ENCODE measurements at places on chromosomes 2 and 18.

GRCh38 chr2:177597759-177598158 is 205.2 kb downstream of the AGPS start:
- DNase-seq = no peak

- DNase-seq = no peak
Observed at GRCh38 chr2:230872151-230872967, 7.6 kb downstream of the ITM2C start.

- no peak for DNase-seq
Observed at GRCh38 chr2:217418090-217418489, 558.2 kb upstream of the TNP1 start.

GRCh38 chr2:24307961-24308360 is 52.4 kb downstream of the ITSN2 start:
- no peak for DNase-seq

DNA sequence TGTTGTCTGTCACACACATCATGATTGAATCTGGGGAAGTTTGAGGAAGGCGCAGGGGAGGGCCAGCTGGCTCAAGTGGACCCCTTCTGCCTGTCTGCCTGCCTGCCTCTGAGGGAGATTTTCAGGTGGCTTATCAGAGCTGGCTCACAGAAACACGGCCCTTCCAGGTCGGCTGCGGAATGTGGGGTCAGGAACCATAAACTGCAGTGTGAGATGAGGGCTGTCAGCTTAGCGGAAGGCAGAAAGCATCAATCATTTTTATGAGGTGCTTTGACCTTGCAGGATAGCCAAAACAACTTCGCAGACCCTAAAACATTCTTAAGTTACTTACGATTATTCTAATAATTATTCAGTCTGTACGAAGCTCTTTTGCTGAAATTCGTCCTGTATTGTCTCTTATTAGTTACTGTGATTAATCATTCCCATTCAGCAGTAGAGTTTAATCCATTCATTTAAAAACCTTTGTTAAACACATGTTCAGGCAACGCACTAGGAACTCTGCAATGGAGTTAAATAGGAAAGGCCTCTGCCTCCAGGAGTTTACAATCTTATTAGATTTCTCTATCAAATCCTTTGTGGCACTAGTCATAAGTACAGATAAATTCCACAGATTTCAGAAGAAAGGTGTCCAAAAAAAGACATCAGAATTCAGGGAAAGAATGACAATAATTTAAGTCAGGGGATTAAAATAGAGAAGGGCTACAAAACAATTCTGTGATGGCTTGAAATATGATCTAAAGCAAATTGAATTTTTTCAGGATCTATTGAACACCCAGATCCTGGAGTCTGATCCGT is 371.6 kb downstream of the HRH4 start:
- DNase-seq = no peak

- peak; percentile 82 for DNase-seq
Observed at GRCh38 chr2:177147093-177147694, 65.4 kb upstream of the HNRNPA3 start.

- DNase-seq = peak; percentile 57
Observed at GRCh38 chr2:88187038-88187676, 17.0 kb downstream of the THNSL2 start.

GRCh38 chr2:643334-643733 is 33.9 kb downstream of the TMEM18 start:
- no peak for DNase-seq

DNA sequence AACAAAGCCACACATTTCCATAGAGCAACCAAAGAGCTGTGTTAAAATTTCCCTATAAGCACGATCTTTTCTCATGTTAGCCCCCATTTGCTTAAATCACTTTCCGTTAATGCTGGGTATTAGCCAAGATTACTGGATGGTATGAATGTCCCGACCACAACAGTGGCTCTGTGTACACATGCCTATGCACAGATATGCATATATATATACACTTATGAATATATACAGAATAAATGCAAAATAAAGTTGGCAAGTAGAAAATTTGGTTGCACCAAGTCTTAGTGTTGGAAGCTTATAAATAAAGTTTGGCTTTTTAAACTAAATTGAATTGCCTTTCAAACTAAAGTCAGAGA is 265.9 kb upstream of the ETAA1 start:
- DNase-seq = no peak

GRCh38 chr2:28444956-28445355 is 50.9 kb upstream of the PLB1 start:
- DNase-seq = peak; percentile 67

DNA sequence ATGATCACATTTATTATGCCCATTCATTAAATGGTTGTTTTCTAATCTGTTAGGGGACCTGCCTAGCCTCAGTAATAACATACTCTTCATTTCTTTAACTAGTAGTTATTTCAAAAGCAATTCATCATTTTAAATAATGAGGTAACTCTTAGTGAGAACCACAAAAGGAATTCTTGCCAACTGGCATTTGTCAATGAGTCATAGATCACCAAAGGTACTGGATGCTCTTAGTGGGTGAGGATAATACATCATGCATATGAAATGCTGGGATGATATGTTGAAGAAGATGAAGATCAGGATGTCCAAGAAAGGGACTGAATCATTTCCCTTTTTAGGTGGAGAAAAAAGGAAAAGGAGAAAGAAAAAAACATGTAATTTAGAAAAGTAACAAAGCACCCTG is 826.2 kb upstream of the DDX18 start:
- no peak for DNase-seq

DNA sequence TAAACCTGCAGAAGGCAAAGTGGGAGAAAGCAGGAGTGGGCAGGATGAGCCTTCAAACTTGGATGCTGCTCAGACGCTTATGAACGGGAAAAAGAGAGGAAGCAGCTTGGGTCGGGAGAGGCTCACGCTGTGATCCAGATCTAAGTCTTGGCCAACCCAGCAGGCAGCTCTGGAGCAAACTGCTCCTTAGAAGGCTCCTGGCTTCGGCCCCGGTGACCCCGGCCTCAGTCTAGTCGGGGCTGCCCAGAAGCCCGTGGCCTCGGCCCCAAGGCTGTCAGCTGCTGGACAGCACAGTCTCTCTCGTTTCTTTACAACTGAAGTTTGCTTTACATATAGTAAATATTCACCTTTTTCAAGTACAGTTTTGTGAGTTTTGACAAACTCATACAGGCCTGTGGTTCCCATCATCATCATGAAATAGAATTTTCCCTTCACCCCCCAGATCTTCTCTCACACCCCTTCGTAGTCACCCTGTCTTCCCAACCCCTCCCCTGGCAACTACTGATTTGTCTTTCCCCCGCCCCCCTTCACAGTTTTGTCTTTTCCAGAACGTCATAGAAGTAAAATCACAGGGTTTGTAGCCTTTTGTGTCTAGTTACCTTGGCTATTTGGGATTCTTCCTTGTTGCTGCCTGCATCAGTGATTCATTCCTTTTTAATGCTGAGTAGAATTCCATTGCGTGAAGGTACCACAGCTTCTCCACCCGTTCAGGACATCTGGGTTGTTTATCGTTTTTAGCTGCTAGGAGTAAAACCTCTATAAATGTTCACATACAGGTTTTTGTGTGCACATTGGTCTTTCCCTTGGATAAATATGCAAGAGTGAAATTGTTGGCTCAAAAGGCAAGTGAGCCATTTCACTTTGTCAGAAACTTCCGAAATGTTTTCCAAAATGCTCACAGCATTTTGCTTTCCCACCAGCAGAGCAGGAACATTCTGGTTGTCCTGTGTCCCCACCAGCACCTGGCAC is 35.1 kb downstream of the MYO7B start:
- no peak for DNase-seq

GRCh38 chr2:209719034-209719433 is 52.6 kb upstream of the UNC80 start:
- no peak for DNase-seq

- no peak for DNase-seq
Observed at GRCh38 chr2:150978053-150978452, 283.6 kb downstream of the RBM43 start.

DNA sequence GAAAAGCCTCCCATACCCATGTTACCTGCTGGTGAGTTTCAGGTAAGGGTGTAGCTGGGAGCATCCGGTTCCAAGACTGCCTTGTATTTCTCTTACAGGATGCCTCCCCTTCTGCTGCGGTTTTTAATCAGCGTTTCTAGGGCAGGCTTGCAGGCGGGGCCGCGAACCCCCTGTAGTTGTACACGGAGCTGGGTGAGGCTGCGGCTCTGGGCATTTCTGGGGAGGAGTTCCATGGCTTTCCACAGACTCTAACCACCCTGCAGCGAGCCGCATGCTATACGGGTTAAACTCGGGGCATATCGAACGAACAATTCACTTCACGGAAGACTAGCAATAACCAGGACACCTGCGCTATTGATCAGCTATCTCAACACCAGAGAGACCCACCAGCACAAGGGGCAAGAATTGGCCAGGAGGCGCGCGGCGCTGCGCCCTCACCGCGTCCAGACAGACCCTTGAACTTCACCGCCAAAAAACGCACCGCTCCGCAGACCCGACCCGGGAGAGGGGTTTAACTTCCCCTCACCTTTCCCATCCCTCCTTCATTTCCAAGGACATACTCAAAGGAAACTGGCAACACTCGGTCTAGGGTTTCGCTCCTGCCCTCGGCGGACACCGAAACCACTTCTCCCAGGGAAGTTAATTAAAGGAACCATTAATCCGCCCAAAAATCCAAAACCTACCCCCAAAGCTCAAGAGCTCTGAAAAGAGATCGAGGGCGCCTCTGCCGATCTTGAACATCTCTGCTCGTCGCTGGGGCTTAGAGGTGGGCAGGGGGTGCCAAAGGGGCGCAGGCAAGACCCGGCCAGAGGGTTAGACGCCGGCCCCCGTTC is 909 bp downstream of the TGFA start:
- peak; percentile 36 for DNase-seq

- DNase-seq = no peak
Observed at GRCh38 chr2:146388757-146389156, 1456.1 kb upstream of the ACVR2A start.

- no peak for DNase-seq
Observed at GRCh38 chr2:133326652-133327397, 241.4 kb downstream of the NCKAP5 start.

GRCh38 chr18:65623676-65624075 is 127.1 kb upstream of the CDH7 start:
- no peak for DNase-seq

- DNase-seq = no peak
Observed at GRCh38 chr2:10934979-10935350, 23.2 kb downstream of the KCNF1 start.

- no peak for DNase-seq
Observed at GRCh38 chr2:78992451-78992806, 33.1 kb upstream of the REG3G start.

- DNase-seq = no peak
Observed at GRCh38 chr2:56871644-56872043, 687.9 kb downstream of the CCDC85A start.

DNA sequence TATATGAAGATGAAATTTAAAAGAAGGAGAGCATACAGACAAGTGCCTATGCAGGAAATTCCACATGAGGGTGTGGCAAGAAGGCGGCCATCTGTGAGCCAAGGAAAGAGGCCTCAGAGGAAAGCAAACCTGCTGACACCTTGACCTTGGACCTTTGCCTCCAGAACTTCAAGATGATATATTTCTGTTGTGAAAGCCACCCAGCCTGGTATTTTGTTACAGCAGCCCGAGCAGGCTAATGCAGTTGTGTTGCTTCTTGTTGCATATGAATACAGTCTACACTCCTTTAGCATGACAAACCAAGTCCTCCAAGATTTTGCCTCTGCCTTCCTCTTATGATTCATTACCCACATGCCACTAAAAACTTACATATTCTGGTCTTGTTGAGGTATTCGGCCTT is 374.8 kb upstream of the TRIB2 start:
- no peak for DNase-seq

GRCh38 chr18:7116001-7116730 is 1.4 kb downstream of the LAMA1 start:
- no peak for DNase-seq

- no peak for DNase-seq
Observed at GRCh38 chr18:54378057-54378456, 20.4 kb downstream of the C18orf54 start.

DNA sequence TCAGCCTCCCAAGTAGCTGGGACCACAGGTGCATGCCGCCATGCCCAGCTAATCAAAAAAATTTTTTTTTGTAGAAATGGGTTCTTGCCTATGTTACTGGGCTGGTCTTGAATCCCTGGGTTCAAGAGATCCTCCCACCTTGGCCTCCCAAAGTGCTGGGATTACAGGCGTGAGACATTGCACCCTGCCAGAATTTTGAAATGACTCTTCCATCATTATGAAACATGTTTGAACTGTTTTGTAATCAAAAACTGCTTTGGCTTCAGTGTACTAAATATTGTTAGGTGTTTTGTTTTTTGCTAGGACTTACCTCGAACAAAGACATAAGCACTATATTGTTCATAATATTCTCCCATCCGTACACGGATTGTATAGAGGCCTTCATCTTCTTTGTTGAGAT is 55.8 kb downstream of the MYOM1 start:
- DNase-seq = peak; percentile 34

- DNase-seq = no peak
Observed at GRCh38 chr2:233445152-233445830, 91.0 kb downstream of the DGKD start.
